Effector memory CD8-positive, alpha-beta T cell (primary cell): ENCODE measurements at places on chromosomes 12 and 14.

DNA sequence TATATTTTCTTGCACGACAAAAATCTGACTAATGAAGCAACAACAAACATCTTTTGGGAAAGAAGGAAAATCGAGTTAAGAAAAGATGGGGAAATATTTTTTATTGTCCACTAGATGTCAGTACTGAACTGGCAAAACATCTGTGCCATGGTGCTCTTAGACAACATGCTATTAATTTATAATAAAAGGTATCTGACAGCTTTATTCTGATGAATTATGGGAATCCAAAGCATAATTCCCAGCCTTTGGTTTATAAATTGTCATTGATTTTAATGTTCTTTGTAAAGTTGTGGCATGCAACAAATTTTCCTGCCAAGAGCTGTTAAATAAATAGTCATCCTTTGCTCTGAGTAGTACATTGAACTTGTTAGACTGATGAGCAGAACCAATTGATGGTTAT lies 231.2 kb downstream of the ETNK1 start:
- DNase-seq, result no peak

DNA sequence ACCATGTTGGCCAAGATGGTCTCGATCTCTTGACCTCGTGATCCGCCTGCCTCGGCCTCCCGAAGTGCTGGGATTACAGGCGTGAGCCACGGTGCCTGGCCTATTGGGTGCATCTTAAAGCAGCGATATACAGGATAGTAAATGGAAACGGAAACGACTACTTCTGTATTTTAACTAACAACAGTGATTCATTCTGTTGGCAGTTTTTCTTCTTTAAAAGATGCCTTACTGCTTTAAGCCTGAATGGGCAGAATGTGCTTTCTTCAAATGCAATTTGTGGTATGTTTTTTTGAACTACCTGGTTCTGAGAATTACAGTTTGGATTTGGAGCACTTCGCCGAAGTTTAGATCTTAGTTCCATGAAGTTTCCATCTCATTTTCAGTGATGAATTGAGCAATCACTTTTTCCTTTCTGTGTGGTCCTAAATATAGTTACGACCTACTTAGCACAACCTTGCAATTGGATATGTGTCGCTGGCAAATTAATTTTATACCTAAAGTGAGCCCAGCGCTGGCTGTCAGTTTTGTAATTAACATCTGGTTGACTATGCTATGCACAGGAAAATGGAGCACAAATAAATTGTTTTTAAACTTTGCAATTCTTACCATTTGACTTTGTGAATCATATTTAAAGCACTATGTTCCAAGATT lies 53.6 kb upstream of the EIF5 start:
- DNase-seq, result no peak

DNA sequence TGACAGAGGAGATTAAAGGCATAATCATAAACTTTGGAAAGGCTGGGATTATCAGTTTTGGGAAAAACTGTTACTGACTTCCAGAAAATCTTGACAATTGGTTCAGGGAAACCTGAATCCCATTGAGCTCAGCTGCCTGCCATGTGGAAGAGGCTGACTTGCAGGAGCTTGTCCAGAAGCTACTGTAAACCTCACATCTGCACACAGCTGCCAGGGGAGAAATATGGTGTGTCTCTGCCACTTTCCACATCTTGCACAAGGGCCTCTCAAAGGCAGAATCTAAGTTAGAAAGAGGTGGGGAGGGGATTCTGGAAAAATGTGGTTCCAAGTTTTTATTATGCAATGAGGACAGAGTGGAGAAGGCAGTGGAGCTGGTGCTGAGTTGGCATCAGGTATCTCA lies 8.7 kb upstream of the BHLHE41 start:
- DNase-seq, result no peak

DNA sequence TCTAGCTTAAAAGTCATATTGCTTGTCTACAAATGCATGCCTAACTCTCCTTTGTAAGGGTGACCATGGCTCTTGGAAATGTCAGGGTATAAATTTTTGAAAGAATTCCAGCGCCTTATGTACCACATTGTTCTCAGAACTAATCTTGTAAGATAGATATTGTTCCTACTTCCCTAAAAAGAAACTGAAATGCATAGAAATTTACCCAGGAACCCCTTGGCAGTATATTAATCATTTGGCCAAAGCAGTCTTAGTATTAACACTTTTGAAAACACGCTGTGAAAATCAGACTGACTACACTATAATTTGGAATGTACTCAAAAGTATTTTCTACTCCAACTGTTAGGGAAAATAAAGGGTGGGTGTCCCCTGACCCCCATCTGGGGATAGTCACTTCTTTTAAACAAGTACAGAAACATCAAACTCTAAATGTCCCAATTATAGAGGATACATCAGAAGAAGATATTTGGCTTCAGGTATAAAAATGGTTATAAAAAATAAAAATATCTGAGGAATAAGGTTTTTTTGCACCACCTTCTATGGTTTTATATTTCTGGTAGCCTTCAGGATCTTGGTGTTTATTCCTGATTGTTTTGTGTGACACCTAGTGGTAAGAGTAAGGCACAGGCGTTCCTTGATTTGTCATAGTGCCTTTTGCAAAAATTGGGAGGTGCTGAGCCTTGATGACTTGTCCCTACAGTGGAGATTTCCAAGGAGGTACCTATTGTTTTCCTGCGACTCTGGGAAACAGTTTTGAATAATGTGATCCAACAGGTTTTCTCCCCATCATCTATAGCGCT lies 2.2 kb upstream of the NFKBIA start:
- DNase-seq, result no peak

- DNase-seq, result no peak
These were observed 9.3 kb upstream of the ESR2 start for GRCh38 chr14:64303471-64303917.

DNA sequence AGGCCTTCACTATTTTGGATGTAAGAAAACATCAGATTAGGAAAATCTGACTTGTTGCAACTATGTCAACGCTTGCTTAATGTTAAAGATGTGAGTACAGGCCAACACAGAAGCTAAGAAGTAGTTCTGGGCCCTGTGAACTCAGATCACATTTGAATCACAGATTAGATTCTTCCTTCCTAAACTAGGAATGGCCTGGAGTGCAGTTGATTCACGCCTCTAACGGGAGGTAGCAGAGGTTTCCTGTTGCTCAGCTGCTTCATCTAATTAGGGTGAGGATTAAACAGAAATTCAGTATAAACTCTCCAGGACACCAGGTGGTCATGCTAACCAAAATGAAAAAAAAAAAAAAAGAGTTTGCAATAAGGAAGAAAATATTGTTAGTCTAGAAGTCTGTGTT lies 314.3 kb downstream of the TRHDE start:
- no peak for DNase-seq

- no peak for DNase-seq
These were observed 50.9 kb upstream of the BCL7A start for GRCh38 chr12:121970581-121971300.

- DNase-seq, result no peak
These were observed 154.3 kb upstream of the NPAS3 start for GRCh38 chr14:32784405-32784804.

DNA sequence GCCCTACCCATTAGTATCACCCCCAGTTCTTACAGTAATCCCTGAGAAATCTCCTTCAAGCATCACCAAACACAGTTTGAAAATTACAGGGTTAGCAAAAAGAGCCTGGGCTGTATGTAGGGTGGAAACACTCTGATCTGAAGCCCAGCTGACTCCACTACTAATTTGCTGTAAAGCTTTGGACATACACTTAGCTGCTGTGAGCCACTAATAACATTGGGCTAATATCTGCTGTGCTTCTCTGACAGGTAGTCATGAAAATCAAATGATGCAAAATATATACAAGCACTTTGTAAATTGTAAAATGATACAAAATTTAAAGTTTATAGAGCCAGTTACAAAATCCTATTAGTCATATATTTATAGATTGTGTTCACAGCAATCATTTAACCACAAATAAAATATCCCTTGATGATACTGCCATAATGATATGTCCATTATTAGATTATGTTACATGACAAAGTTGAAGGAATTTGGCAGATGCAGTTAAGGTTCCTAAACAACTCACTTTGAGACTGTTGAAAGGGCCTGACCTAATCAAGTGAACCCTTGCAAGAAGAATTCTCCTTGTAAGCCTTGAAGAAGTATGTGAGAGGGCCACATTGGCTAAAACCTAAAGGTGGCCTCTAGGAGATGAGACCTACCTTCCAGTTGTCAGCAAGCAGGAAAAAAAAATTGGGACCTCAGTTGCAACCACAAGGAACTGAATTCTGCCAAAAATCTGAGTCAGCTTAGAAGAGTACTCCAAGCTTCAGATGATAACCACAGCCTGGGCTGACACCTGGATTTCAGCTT lies 19.0 kb downstream of the TWF1 start:
- DNase-seq, result no peak

DNA sequence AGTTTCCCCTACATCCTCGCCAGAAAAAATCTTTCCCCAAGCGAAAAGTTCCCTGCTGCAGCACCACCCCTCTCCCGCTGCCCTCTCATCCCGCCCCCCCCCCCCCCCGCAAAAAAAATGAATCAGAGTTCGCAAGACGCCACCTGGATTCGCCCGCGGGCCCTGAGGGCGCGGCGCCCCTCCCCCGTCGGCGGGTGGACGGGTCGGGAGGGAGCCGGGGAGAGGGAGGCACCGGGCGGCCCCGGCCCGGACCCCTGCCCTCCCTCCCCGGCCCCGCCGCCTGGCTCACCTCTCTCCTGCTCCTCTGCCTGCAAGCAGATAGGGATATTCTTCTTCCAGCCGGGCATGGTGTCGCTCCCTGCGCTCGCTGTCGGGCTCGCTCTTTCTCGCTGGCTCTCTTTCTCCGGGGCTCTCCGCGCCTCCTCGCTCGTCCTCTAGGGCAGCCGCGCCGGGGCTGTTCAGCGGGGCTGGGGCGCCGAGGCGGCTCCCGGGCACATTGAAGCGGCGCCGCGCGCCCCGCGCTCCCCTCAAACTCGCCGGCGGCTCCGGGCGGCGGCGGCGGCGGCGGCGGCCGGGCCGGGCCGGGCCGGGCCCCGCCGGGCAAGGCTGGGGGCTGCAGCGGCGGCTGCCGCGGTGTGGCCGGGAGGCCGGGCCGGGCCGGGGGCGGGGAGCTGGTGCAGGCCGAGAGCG lies 200.3 kb upstream of the CAND1 start:
- DNase-seq, result peak; percentile 15

- DNase-seq, result no peak
These were observed 226.8 kb downstream of the ZFP36L1 start for GRCh38 chr14:68566075-68566474.

DNA sequence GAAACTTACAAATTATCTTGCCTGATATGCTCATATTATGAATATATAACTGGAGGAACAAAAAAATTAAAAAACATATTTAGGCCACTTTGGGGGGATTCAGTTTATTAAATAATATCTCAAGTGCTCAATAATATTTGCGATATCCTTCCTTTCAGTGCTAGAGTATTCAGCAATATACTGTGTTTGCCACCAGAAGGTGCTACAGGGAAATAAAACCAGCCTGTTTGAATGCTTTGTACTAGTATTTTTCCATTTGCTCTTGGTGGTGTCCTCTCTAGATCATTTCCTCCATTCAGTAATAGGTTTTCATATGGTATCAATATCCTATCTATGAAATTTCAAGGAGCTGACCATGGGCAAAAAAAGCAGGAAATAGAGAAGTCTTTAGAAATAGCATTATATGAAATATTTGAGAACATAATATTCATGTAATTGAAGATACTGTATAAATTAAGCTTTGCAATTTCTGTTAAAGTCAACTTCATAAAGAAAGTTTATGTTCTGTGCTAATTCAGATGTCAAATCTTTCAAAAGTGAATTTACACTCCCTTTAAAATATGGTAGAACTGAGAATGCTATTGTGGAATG lies 106.2 kb upstream of the NAV3 start:
- DNase-seq, result no peak

GRCh38 chr14:78022059-78022458 lies 148.1 kb upstream of the NRXN3 start:
- peak; percentile 8 for DNase-seq

DNA sequence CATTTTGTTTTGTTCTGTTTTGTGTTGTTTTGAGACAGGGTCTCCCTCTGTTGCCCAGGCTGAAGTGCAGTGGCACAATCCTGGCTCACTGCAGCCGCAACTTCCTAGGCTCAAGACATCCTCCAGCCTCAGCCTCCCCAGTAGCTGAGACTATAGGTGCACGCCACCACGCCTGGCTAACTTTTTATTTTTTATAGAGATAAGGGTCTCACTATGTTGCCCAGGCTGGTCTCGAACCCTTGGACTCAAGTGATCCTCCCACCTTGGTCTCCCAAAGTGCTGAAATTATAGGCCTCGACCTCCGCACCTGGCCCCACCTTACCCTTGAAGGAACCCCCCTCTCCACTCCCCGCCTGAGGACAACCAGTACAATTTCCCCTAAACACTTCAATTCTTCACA lies 7.5 kb upstream of the IFT81 start:
- DNase-seq, result no peak

DNA sequence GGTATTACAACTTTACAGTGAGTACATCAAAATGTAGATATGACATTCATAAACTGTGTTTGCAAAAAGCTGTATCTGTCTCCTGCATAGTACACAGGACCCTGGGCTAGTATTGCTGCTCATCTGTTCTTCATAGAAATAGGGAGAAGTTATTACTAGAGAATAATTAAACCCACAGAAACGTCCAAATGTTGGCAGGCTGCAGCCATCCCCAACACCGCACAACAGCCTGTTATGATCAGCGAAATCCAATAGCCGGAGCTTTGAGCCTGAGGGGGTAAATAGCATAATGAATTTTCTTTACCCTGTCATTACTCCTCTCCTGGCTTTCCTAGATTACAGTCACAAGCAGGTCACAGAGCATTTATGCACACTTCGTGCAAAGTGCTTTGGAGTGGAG lies 178.0 kb downstream of the DACT1 start:
- no peak for DNase-seq

- no peak for DNase-seq
These were observed 143.0 kb downstream of the TMTC1 start for GRCh38 chr12:29640589-29641345.

DNA sequence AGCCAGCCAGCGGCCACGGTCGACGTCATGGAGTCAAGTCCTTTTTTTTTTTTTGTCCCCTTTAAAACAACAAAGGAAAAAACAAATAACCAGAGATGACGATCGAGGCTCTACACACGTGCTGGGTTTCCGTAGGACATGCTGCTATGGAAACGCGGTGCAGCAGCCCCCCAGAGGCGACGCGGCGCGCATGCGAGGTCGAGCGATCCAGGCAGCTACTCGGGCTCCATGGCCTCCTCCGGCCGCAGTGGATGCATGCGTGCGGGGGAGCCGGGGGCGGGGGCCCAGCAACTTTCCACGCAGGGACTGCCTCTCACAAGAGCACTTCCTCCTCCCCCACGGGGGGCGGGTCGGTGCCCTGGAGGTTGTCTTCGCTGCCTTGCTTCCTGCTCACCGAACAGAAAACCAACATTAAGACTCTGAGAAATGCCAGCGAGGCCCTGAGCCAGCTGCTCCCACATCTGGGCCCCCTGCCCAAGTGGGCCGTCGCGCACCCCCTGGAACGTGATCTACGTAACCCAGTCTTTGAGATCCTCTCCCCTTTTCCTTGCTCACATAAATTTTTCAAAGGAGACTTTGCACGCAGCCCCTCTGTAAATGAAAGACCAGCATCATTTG lies 30.7 kb downstream of the P2RX4 start:
- peak; percentile 93 for DNase-seq
